ENCODE measurements at places on chromosomes 4 and X. TPM values are rescaled to one million over a fixed set of nuclear protein-coding genes. Genes with fewer than 3 reads are reported as not detected.

DNA sequence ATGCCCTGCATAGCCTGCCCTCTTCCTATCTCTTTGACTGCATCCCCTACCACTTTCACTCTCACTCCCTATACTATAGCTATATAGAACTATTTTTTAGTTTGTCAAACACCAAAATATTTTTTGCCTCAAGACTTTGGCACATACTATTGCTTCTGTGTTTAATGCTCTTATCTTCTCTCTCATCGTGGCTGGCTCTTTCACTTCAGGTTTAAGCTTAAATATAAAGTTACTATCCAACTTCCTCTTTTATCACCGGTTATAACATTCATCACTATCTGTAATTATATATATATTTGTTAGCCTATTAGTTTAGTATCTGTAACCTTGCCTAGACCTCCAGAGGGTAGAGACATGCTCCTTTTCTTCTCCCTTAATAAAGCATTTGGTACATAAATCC lies 11.5 kb upstream of the HMGB2 start:
- H3K4me1 ChIP-seq, result peaks cover 6% of the 10 kb centered on the region
- no peak overlapping the region for H3K27ac ChIP-seq
- DNase-seq, result no peak
- no peaks in the 10 kb centered on the region for H3K27me3 ChIP-seq
- H3K4me3 ChIP-seq, result no peak overlapping the region
- no peaks in the 10 kb centered on the region for H3K36me3 ChIP-seq

DNA sequence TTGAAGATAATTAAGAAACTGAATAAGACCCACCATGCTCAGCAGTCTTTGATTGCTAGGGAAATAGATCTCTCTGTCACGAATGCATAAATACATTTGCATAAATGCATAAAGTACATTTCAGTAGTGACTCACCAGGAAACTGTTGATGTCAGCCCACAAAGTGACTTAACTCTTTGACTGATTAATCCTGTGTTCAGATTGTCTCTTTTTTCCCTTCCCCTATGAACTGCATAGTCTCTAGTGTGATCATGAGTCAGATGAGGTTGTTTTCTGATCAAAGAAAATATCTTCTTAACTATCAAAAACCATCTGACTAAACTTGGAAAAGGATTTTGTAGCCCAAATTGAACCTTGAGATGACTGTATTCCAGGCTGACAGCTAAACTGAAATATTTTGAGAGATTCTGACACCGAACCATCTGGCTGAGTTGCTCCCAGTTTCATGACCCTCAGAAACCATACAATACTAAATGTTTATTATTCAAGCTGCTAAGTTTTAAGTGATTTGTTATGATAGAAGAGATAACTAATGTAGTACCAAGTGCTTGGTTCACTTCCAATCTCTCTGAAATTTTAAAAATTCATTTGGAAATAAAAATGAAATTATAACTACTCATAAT lies 1381.5 kb upstream of the AGA start:
- no peaks in the 10 kb centered on the region for H3K36me3 ChIP-seq
- H3K27ac ChIP-seq, result no peak overlapping the region
- H3K4me1 ChIP-seq, result no peaks in the 10 kb centered on the region
- H3K4me3 ChIP-seq, result no peak overlapping the region

Gene NBDY
- total RNA-seq, result 76.1 TPM

DNA sequence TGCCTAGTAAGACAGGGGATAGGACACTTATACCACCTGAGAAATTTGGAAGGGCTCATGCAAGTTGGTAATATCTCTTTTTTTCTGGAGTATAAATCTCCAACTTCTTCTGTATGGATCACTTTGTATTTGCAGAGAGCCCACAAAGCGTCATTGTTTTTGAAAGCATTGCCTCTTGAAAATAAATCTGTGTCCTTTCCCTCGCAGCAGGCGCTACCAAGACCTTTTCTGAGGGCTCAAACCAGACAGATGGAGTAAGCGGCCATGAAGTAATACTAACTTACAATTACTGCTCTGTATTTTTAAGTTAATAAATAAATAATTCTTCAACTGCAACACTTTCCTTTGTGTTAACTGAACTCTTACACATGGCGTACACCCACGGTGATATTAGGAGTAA lies 56.0 kb upstream of the FBXW7 start:
- peaks cover 13% of the 10 kb centered on the region for H3K4me1 ChIP-seq
- DNase-seq, result no peak
- no peaks in the 10 kb centered on the region for H3K36me3 ChIP-seq
- H3K4me3 ChIP-seq, result no peak overlapping the region
- H3K27me3 ChIP-seq, result no peaks in the 10 kb centered on the region

- H3K4me3 ChIP-seq, result no peak overlapping the region
- H3K36me3 ChIP-seq, result no peaks in the 10 kb centered on the region
- H3K27me3 ChIP-seq, result no peaks in the 10 kb centered on the region
- H3K4me1 ChIP-seq, result no peaks in the 10 kb centered on the region
- no peak overlapping the region for H3K27ac ChIP-seq
- no peak for DNase-seq
Observed at GRCh38 chrX:7244405-7244804, 96.5 kb upstream of the PUDP start.

- H3K27ac ChIP-seq, result no peak overlapping the region
- H3K4me1 ChIP-seq, result peaks cover 7% of the 10 kb centered on the region
- no peak for DNase-seq
- H3K27me3 ChIP-seq, result no peaks in the 10 kb centered on the region
Observed at GRCh38 chrX:105820247-105820646, 2.1 kb upstream of the NRK start.

DNA sequence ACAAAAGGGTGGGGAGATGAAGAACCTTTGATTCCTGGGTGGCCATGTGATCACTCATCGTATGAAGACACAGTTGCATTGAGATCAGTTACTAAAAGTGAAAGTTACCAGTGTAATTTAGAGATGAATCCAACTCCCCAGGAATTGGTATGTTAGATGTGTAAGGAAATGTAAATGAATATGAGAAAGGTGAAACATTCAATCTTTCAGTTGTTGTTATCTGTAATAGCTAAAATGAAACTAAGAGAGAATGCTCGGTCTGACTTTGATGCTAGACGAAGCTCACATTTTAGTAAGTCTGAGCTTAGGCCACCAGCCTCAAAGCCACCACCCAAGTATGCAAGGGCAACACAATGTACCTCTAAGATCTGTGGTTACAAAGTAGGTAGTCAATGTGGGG lies 194.3 kb upstream of the POF1B start:
- no peaks in the 10 kb centered on the region for H3K27me3 ChIP-seq
- H3K27ac ChIP-seq, result no peak overlapping the region
- H3K4me3 ChIP-seq, result no peak overlapping the region
- H3K4me1 ChIP-seq, result no peaks in the 10 kb centered on the region
- no peak for DNase-seq
- H3K36me3 ChIP-seq, result no peaks in the 10 kb centered on the region

DNA sequence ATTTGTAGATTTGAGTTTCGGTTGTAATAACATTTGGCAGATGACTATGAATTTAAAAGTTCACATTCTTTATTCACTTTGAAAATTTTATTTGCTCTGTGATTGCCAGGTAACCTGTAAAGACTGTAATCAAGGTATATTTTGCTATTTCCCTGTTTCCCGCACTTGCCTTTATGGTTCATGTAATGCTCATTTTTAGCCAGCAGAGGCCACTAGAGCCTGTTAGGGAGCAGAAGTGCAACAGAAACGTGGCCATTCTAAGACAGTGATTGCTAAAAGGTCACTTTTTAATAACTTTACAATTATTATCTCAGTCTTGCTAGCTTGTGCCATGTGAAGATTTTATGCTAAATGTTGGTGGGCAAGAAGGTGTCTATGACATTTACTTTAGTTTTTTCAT lies 12.4 kb downstream of the YIPF6 start:
- H3K36me3 ChIP-seq, result no peaks in the 10 kb centered on the region
- H3K4me1 ChIP-seq, result peaks cover 6% of the 10 kb centered on the region
- H3K4me3 ChIP-seq, result no peak overlapping the region
- no peak for DNase-seq
- no peaks in the 10 kb centered on the region for H3K27me3 ChIP-seq
- H3K27ac ChIP-seq, result no peak overlapping the region

DNA sequence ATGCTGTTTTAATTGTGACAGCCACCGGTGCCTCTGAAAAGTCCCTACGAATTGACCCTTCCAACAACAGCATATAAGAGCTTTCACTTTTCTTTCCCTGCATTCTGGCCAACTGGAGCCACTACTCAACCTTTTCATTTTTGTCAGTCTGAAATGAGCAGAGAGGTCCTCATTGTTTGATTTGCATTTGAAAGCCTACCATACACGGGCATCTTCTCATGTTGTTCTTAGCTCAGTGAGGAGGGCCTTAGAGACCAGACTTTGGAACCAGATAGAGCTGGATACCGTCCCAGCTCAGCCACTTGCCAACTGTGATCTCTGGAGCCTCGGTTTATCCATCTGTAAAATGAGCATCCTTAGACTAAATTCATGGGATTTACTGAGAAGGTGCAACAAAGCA lies 16.9 kb upstream of the TMSB4X start:
- no peak for DNase-seq
- H3K4me1 ChIP-seq, result peaks cover 14% of the 10 kb centered on the region
- H3K36me3 ChIP-seq, result no peaks in the 10 kb centered on the region
- H3K27me3 ChIP-seq, result no peaks in the 10 kb centered on the region
- H3K27ac ChIP-seq, result no peak overlapping the region
- H3K4me3 ChIP-seq, result no peak overlapping the region

DNA sequence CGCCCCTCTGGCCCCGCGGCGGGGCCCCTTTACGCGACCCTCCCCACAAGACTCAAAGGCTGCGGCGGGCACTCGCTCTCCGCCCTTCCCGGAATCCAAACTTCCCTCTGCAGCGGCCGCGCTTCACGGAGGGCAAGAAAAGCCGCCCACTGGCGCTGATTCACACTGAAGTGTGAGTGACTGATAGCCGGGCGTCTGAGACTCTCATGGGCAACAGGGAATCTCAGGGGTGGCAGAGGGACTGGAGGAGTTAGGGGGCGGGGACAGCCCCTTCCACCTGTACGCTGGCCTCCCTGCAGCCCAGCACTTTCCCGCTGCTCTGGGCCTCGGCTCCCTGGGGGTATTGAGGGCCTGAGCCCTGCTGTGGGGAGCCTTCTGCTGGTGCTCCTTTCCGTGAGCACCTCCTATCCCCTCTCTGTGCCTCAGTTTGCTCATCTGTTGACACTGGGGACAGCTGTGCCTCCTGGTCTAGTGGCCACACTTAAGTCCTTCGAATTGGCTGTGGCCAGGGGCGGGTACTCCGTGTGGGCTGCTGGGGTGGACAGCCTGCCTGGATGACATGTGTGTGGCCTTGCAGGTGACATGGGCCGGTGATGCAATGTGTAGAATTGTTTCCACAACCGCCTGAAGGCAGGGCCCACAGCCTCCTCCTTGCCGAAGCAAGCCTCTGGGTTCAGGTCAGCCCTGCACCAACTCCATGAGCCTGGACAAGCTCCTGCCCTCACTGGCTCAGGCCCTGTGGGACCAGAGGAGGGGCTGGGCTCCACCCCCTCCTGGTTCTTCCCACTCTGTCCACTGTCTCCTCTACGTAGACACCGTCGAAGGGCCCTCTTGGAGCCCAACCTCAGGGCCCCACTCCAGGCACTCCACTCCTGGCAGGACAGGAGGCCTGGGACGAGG lies 951 bp downstream of the SH3BP2 start:
- H3K36me3 ChIP-seq, result no peaks in the 10 kb centered on the region
- H3K4me1 ChIP-seq, result peaks cover 34% of the 10 kb centered on the region
- H3K4me3 ChIP-seq, result peak overlapping the region; percentile 54

GRCh38 chr4:130090427-130090826 lies 994.5 kb downstream of the C4orf33 start:
- no peaks in the 10 kb centered on the region for H3K36me3 ChIP-seq
- H3K4me1 ChIP-seq, result no peaks in the 10 kb centered on the region
- H3K27me3 ChIP-seq, result no peaks in the 10 kb centered on the region
- no peak overlapping the region for H3K27ac ChIP-seq

- peak overlapping the region; percentile 99 for H3K27ac ChIP-seq
- peak; percentile 41 for DNase-seq
- H3K4me1 ChIP-seq, result peaks cover 6% of the 10 kb centered on the region
Observed at GRCh38 chrX:53682885-53683555, 3.5 kb downstream of the HUWE1 start.

Gene SHROOM3
- 50.9 TPM for total RNA-seq

Gene QRFPR
- total RNA-seq, result not detected

DNA sequence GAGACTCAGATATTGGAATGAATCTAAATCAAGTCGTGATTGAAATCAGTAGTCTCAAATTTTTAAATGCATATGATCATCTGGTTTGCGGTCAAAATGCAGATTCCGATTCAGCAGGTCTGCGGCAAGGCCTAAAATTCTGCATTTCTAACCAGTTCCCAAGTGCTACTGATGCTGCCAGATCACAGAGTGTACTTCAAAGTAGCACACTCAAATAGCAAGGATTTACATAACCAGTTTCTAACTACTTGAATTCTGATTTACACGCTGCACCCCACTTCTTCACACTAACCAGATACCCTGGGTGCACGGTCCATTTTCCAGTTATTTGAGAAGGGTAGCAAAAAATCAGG lies 752 bp downstream of the MBTPS2 start:
- H3K36me3 ChIP-seq, result no peaks in the 10 kb centered on the region
- no peaks in the 10 kb centered on the region for H3K27me3 ChIP-seq
- no peaks in the 10 kb centered on the region for H3K4me1 ChIP-seq
- DNase-seq, result peak; percentile 15

GRCh38 chr4:184171011-184171410 lies 46.7 kb downstream of the ENPP6 start:
- H3K4me1 ChIP-seq, result no peaks in the 10 kb centered on the region
- H3K36me3 ChIP-seq, result no peaks in the 10 kb centered on the region
- peak; percentile 68 for DNase-seq
- no peak overlapping the region for H3K27ac ChIP-seq

- H3K4me3 ChIP-seq, result no peak overlapping the region
- H3K36me3 ChIP-seq, result no peaks in the 10 kb centered on the region
- H3K27me3 ChIP-seq, result no peaks in the 10 kb centered on the region
Observed at GRCh38 chr4:98566361-98567008, 91.9 kb downstream of the TSPAN5 start.

Gene PDCL2
- total RNA-seq, result not detected

GRCh38 chrX:130841776-130842175 lies 61.2 kb downstream of the ENOX2 start:
- no peak overlapping the region for H3K4me3 ChIP-seq
- H3K36me3 ChIP-seq, result no peaks in the 10 kb centered on the region
- H3K27ac ChIP-seq, result no peak overlapping the region
- DNase-seq, result no peak

Gene IKBKG
- total RNA-seq, result 21.4 TPM

Gene CD38
- total RNA-seq, result 0.94 TPM

GRCh38 chr4:68797618-68798017 lies 18.2 kb upstream of the UGT2B10 start:
- H3K4me1 ChIP-seq, result no peaks in the 10 kb centered on the region
- DNase-seq, result no peak

DNA sequence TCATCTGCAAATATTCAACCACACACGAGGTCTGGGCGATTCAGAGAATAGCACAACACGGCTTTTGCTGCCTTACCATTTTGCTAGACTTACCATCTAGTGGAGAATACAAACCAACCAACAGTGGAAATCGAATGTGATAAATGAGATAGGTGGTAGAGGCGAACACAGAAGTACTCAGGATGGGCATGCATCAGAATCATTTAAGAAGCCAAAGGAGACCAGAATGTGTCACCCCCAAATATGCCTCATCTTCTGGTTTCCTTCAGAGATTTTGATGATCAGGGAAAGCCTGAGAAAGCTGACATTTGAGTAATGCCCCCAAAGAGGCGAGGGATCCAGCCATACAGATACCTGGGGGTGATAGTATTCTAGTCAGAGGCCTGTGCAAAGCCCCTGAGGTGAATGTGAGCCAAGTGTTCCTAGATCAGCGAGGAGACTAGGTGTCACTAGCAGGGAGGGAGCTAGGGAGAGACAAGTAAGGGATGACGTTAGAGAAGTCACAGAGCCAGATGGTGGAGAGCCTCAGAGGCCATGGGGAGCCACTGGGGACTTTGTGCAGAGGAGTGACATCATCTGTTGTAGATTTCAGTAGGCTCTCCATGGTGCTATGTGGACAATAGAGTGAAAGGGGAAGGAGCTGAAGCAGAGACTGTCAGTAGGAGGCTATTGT lies 1.7 kb downstream of the MTMR1 start:
- no peak overlapping the region for H3K4me3 ChIP-seq
- no peak for DNase-seq
- H3K4me1 ChIP-seq, result peaks cover 8% of the 10 kb centered on the region

Data from astrocyte (in vitro differentiated cells and primary cell).